SW480 (cell line): ENCODE measurements at places on chromosomes 3 and 15.

- DNase-seq = no peak
Measured at GRCh38 chr15:85454403-85454802, 74.0 kb downstream of the AKAP13 start.

DNA sequence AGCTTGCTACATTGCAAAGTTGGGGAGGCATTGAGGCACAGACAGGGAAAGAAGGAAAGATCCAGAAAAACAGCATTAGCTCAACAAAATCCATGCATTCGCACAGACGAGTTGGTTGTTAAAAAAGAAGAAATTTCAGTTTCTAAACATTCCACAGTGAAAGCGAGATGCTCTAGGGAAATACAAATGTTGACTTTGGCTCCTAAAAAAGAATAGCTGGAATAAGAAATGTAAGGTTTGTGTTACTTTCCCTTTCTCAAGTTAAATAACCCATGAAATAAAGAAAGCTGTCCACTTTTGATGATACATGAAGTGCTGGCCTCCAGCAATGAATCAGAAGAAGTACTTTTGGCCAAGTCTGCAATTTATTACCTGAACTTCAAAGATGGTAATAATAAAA is 465.1 kb downstream of the ERC2 start:
- DNase-seq = no peak

GRCh38 chr3:13537909-13538296 is 11.0 kb upstream of the FBLN2 start:
- DNase-seq = peak; percentile 94

- DNase-seq = no peak
Measured at GRCh38 chr3:50166620-50167019, 11.5 kb downstream of the SEMA3F start.
